ENCODE measurements at places on chromosomes 16 and 17.
A peak's percentile ranks its signal among the peaks of the same experiment; 100 is the strongest.

DNA sequence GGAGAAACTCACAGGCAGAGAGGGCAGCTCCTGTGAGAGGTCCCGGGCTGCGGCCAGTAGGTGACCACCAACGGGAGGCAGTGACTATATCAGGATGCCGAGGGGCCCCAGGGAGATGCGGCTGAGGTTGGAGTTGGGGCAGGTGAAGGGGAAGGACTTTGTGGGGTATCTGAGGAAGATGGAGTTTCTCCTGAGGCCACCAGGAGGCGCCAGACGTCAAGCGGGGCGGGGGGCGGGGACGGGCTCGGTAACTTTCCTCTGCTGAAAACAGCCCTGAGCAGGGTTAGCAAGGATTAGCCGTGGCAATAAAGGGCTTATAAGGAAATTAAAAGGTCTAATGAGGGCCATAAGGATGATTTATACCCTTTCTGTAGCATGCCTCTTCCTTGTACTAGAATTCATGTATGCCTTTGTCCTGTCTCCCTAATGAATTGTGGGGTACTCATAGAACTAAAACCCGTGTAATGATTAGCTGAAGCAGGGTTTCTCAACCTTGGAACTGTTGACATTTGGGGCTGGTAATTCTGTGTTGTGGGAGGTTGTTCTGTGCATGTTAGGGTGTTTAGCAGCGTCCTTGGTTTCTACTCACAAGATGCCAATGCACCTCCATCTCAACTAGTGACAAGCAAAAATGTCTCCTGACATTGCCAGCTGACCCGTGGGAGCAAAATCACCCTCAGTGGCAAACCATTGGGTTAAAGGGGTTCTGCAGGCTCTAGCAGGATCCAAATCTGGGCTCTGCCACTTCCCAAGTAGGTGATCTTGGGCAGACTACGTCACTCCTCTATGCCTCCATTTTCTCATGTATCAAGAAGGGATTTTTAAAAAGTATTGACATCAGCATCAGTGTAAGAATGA lies 74.8 kb upstream of the GRIN2A start:
- no peak overlapping the region for H3K27ac ChIP-seq
- no peak overlapping the region for H3K4me3 ChIP-seq
- no peaks in the 10 kb centered on the region for H3K27me3 ChIP-seq

- no peak for DNase-seq
- H3K4me1 ChIP-seq, result peaks cover 27% of the 10 kb centered on the region
- no peaks in the 10 kb centered on the region for H3K27me3 ChIP-seq
- H3K27ac ChIP-seq, result no peak overlapping the region
- H3K36me3 ChIP-seq, result peaks cover 51% of the 10 kb centered on the region
- no peak overlapping the region for H3K4me3 ChIP-seq
Observed at GRCh38 chr16:89102481-89103073, 8.9 kb downstream of the ACSF3 start.

DNA sequence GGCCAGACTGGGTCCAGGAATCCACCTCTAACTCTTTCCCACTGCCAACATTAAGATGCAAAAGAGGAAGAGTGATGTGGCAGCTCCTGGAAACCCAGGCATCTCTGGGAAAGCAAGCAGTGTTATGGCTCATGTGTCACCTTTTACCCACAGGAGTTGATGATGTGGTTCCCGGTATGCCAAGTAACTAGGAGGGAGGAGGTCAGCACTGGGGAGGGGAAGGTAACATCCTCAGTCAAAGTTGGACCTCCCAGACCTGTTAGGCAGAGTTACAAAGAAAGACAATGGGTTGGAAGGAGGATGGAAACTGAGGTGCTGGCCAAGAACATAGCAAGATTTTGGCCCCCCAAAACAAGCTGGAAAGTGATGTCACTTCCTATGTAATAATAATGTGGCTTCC lies 11.4 kb downstream of the KRABD2 start:
- H3K27me3 ChIP-seq, result no peaks in the 10 kb centered on the region
- H3K4me3 ChIP-seq, result no peak overlapping the region
- no peaks in the 10 kb centered on the region for H3K4me1 ChIP-seq
- H3K36me3 ChIP-seq, result peaks cover 13% of the 10 kb centered on the region
- DNase-seq, result no peak

- no peak for DNase-seq
- H3K4me1 ChIP-seq, result no peaks in the 10 kb centered on the region
- no peaks in the 10 kb centered on the region for H3K36me3 ChIP-seq
- no peak overlapping the region for H3K4me3 ChIP-seq
- H3K27ac ChIP-seq, result no peak overlapping the region
Observed at GRCh38 chr16:87206646-87207451, 110.3 kb downstream of the C16orf95 start.

DNA sequence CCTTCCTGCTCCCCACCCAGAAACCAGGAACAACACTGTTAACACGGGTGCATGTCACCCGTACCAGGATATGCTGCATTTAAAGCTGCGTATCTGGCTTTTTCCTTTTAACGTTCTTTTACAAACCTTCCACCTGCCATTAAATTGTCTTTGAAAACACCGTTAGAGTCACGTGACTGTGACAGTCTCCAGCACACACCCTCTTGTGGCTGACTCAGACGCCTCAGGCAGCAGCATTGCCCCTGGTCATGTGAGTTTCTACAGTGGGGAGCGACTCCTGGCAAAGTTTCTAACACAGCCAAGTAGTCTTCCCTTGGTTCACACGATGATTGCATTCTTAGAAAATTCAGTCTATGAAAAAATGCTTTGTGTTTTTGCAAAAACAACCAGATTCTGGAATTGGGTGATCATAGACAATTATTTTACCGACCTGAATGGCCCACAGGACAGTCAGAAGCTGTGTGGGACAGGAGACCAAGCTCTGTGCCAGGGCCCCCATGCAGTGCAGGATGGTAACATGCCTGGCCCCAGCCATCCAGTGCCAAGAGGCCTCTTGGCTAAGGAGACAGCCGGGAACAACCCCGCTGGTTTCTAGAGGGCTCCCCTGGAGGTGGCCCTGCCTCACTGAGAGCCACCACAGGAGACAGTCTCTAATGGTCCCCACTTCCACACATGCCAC lies 199.1 kb downstream of the KATNIP start:
- no peak overlapping the region for H3K4me3 ChIP-seq
- no peaks in the 10 kb centered on the region for H3K36me3 ChIP-seq
- H3K27me3 ChIP-seq, result no peaks in the 10 kb centered on the region
- H3K4me1 ChIP-seq, result peaks cover 7% of the 10 kb centered on the region
- peak; percentile 25 for DNase-seq

- H3K27ac ChIP-seq, result no peak overlapping the region
- no peak for DNase-seq
- no peak overlapping the region for H3K4me3 ChIP-seq
- H3K36me3 ChIP-seq, result no peaks in the 10 kb centered on the region
- H3K4me1 ChIP-seq, result no peaks in the 10 kb centered on the region
- H3K27me3 ChIP-seq, result no peaks in the 10 kb centered on the region
Observed at GRCh38 chr16:16884451-16884850, 505.5 kb downstream of the NPIPA7 start.

GRCh38 chr17:29138971-29139691 lies 41.1 kb downstream of the MYO18A start:
- peak; percentile 18 for DNase-seq
- H3K27me3 ChIP-seq, result no peaks in the 10 kb centered on the region
- H3K4me3 ChIP-seq, result peak overlapping the region; percentile 55
- H3K36me3 ChIP-seq, result peaks cover 14% of the 10 kb centered on the region
- peaks cover 66% of the 10 kb centered on the region for H3K4me1 ChIP-seq

DNA sequence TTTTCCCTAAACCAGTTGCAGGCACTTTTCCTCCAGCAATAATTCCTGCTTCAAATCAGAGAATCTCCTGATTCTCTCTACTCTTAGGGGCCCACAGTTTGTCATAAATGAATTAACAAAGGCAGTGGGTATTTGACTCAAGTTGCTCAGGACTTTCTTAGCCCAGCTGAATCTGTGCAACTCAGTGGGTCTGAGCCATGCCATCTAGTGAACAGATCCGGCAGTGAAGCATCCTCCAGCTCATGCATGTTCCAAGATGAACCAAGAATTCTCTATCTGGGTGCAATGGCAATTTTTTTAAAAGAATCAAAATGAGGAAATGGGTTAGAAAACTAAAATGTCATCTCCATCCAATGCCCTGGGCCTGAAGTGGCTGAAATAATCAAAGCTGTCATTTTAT lies 575.2 kb upstream of the CDH11 start:
- no peaks in the 10 kb centered on the region for H3K4me1 ChIP-seq
- H3K27ac ChIP-seq, result no peak overlapping the region
- DNase-seq, result no peak
- H3K4me3 ChIP-seq, result no peak overlapping the region
- no peaks in the 10 kb centered on the region for H3K27me3 ChIP-seq

DNA sequence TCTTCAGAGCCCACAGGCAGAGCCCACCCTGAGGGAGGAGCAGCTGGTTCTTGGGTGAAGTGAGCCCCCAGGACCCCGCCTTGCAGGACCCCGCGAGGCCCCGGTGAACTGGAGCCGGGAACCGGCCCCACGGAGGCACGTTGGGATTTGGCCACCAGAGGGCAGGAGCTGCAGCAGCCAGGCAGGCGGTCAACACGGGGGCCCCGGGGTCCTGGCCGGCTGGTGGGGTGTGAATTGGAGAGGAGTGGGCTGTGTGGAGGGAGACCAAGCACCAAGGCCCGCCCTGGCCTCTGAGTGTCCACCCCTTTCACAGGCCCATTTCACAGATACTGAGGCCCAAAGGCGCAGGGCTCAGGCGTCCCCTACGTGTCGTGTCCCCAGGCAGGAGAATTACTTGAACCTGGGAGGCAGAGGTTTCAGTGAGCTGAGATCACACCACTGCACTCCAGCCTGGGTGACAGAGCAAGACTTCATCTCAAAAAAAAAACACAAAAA lies 2.2 kb downstream of the DPEP1 start:
- no peak overlapping the region for H3K4me3 ChIP-seq
- H3K4me1 ChIP-seq, result peaks cover 7% of the 10 kb centered on the region
- DNase-seq, result peak; percentile 5
- H3K36me3 ChIP-seq, result no peaks in the 10 kb centered on the region

GRCh38 chr17:76633628-76634328 lies 9.8 kb downstream of the ST6GALNAC1 start:
- no peak overlapping the region for H3K27ac ChIP-seq
- H3K4me1 ChIP-seq, result no peaks in the 10 kb centered on the region
- no peak overlapping the region for H3K4me3 ChIP-seq
- no peak for DNase-seq
- no peaks in the 10 kb centered on the region for H3K27me3 ChIP-seq

Data from CD4-positive, alpha-beta memory T cell (primary cell).